ENCODE measurements at places on chromosomes 7 and 10.

DNA sequence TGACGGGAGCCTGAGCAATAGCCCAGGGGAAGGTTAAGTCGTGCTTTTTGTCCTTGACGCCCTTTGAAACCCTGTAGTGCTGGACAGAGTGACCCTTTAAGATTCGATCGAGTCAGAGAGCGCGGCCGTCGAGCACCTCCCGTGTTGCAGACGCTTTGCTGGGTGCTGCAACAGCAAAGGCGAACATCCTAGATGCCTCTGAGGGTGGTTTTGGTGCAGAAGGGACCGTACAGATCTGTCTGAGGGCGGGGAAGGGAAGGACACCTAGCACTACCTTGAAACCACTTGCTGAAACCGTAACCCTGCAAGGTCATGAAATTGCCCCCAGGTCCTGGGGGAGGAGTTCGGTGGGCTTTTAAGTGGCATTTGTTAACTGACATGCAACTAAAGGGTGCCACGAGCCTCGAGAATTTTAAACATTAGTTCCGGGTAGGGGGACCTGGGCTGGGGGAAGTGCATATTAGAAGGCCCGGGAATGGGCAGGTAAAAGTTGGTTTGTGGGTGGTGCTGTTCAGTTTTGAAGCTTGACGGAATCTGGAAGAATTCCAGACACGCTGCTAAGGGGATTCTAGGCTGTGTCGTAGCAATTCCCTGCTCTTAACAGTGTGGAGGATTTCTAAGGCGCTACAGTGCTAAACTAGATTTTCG, 786 bp downstream of the ATP5F1C start:
- no peak for DNase-seq

DNA sequence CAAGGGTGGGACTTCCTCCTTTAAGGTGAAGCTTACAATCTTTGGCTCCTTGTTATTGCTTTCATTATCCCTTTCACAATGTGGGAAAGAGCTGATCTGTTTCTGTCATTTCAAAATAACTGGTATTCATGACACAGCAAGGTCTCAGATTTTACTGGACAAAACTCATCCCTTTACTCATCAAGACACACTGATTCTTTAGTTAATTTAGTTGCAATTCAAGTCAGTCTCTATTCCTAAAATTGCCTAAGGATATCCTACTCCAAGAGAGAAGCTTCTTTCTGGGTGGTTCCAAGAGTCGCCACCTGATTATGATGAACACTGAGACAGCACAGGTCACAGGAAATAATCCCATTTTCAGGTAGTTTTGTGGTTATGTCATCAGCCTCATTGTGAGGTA, 5.8 kb upstream of the PNLIPRP3 start:
- DNase-seq, result no peak

GRCh38 chr7:28536259-28536658, 123.9 kb downstream of the CREB5 start:
- no peak for DNase-seq

GRCh38 chr10:35007858-35008301, 82.3 kb downstream of the CUL2 start:
- no peak for DNase-seq

DNA sequence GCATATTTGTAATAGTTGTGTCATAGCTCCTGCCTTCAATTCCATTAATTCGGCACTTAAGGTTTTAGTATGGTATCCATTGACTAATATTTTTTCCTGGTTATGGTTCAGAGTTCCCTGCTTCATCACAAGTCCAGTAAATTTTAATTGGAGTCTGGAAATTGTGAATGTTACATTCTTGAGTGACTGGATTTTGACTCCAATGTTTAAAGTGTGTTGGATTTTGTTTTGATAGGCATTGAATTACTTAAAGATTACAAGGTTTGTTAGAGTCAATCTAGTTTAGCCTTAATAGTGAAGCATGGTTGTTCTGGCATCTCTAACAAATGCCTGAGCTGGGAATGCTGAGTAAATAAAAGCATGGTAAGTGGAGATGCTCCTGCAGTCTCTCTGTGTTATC, 326.6 kb upstream of the IGFBP3 start:
- DNase-seq, result no peak

Data from stimulated activated CD4-positive, alpha-beta T cell treated with anti-CD3 and anti-CD28 coated beads, Interleukin-12 subunit alpha, Interleukin-12 subunit beta, amount 100 ng/mL, for 4 hours (primary cell).